ENCODE measurements at places on chromosomes 13 and 19. TPM values are rescaled to one million over a fixed set of nuclear protein-coding genes. Genes with fewer than 3 reads are reported as not detected.

The ZNF835 gene
- total RNA-seq, result 6.5 TPM

The PSG6 gene
- total RNA-seq, result not detected

The KRTDAP gene
- not detected for total RNA-seq

GRCh38 chr13:102903659-102904407 is 58.0 kb downstream of the ERCC5 start:
- no peak for DNase-seq

DNA sequence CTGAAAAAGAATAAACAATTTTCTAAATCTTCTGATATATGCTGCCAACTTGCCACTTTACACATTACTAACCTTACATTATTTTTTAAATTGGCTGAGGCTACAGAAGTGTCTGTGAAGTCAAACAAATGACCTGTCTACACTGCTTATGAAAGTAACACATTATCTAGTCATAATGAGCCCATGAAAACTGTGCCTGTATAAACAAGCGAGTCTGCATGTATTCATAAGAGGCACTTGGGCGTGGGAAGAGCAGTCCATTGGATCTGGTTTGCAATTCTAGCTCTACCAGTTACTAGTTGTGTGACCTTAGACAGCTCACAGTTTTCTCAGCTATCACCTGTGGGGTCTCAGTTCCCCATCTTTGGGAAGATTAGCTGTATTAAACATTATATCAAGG is 3.1 kb downstream of the VPS36 start:
- DNase-seq, result no peak

DNA sequence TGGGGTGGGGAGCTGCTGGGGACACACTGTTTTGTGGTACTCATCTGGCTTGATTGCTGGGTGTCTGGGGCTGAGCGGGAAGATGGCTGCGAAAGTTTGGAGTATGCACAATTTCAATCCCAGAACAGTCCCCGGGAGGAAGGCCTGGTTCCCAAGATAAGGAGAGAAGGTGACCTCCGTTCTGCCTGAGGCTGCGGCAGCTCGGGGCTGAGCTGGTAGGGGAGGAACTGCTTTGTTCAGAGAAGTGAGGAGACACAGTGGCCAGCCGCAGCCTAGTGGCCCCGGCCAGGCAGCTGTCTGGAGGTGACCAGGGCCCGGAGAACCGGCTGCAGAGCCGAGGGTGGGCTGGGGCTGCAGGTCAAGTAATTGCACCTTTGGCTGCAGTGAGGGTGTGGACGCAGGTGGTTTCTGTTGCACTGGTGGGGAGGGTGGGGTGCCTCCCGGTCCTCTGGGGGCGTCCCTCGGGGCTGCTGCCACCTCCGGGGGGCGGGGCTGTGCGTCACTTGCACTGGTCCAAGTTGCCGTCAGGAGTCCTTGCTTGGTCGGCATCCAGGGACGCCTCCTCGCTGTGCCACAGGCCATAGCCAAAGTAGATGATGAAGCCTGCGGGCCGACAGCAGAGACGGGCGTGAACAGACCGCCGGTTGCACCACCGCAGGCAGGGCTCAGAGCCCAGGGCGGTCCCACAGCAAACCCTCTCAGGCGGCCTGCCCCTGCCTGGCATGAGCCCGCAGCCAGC is 81.3 kb downstream of the SLC7A1 start:
- DNase-seq, result no peak

DNA sequence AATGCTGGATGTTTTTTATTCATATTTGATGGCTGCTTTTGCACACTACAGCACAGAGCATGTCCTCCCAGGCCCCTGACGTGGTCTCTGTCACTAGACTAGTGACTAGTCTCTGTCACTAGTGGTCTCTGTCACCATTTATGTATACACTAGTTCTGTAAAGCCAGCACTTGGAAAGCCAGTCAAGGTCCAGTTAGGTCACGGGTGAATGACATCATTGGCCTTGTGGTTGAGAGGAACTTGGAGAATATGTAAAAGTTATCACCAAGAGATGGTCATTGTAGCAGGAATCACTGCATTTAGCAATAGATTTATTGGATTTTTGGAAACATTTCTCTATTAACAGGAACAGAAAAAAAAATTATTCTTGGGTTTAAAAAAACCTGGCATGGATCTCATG is 72.9 kb downstream of the SHISA2 start:
- no peak for DNase-seq

GRCh38 chr19:49110567-49110966 is 3.6 kb upstream of the LIN7B start:
- no peak for DNase-seq

GRCh38 chr13:95745289-95745688 is 68.3 kb downstream of the DNAJC3 start:
- DNase-seq, result no peak

DNA sequence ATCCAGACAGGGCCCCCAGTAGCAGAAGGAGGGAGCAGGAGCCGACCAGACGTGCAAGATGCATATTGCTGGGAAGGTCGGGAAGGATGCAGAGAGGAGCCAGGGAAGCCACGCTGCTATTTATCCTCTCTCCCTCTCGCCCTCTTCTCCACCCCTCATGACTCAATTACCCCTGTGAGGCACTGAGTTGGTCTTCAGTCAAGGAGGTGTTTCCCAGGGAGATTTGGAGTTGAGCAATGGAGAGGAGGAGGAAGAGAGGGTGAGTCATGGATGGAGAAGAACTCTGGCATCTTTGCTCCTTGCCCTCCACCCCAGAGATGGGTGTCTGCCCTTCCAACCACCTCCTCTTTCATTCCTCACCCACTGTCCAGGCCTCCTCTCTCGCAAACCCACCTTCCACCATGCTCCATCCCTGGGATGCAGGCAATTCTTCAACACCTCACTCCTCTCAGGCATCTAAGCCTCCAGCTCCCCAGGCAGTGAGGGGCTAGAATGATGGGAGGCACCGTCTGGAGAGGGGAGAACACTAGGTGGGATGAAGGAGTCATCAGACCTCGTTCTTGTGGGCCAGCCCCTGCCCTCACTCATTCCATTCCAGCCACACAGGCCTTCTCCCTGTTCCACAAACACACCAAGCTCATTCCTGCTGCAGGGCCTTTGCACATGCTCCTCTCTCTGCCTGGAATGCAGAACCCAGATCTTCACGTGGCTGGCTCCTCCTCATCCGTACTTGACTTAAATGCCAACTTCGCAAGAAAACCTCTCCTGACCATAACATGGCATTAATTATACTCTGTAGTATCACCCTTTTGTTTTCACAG is at the start of gene SBSN:
Gene SBSN, minus strand, starts transcription at position 94 of the 821 bp plus-strand sequence. Its CDS starts 30 bp downstream, at position 64.
- DNase-seq, result no peak

DNA sequence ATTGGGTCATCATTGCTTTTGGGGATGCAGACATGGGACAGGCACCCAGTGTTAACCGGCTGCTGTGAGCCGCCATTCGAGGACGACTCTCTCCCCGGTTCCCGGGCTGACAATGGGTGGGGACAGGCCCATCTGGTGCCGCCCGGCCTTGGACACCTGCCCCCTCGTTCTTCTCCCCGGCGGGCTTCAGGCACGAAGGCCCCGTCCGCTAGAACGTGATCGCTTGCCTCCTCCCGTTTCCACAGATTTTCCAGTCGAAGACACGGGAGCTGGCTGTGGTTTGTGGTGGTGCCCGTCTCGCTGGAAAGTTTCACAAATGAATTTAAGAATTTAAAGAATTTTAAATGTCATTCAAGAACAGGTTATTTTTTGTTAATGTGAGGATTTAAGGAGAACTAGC is 2.0 kb downstream of the PALM start:
- DNase-seq, result no peak

DNA sequence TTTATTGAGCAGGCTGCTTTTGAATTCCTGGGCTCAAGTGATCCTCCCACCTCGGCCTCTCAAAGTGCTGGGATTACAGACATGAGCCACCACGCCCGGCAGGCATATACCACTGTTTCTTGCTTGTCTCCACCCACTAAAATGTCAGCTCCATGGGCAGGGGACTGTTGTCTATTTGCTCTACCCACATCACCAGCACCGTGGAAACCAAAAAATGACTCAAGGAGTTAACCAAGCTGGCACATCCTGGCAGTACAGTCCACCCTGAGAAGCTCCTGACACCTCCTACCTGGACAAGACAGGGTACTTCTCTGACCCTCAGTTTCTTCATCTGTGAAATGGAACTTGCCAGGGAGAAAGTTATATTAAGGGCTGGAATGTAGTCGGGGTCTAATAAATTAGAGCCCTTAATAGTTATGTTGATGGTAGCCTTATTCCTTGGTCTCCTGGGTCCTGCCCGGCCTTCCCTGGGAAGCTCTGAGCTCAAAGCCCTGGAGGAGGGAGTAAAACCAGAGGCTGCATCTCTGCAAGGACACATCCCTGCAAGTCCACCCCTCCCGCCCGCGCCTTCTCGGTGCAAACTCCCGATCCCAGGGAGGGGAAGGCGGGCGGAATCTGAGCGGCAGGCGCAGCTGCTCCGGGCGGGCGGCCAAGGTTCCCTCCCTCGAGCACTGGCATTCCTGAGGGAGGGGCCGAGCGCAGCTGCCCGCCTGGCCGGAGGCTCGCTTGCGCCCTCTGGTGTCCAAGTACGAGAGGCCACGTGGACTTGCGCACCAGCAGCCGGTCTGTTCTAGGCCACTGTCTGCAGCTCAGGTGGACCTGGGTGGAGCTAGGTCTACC is 14.1 kb downstream of the RDH8 start:
- peak; percentile 92 for DNase-seq

DNA sequence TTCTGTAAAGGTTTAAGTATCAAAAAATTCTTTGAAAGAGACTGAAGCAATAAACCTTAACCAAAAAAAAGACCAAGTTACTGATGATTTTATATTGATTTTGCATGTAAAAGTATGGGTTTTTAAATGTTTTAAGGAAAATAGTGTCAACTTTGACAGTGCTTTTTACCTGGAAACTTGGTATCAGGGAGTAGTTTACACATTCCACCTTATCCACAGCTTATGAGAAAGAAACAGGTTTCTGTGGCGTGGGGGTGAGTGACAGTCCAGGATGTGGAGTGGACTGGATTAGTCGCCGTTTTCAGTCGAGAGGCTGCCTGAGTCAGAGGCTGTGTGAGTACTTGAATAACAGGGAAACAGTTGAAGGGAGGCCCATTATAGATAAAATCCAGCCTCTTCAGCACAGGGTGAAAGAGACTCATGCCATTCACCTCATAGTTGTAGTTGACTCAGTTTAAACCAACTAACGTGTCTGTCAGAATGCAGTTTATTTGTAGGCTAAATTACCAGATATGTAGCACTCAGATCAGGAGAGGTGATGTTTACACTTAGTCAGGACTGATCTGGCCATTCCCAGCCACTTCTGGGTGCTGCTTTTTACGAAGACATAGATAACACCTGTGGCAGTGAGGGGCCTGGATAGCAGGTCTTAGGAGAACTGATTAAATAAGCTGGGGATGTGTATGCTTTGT is 595 bp upstream of the GPR183 start:
- DNase-seq, result no peak

GRCh38 chr13:67042556-67042955 is 187.6 kb downstream of the PCDH9 start:
- DNase-seq, result no peak

- no peak for DNase-seq
Observed at GRCh38 chr13:63436325-63436668, 2020.6 kb upstream of the PCDH20 start.

Measured in right atrium auricular region (tissue), 2 donors.